ENCODE measurements at places on chromosomes 11 and 22.

DNA sequence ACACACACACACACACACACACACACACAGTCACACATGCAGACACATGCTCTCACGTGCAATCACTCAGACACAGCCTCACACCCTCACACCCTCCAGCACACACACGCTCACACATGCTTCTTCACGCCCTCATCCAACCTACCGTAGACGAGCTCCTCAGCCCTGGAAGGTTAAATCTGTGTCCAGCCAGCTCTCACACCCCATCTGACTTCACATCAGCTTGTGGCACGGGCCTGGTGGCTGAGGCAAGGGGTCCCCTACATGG, 1.3 kb upstream of the SCUBE1 start:
- DNase-seq = no peak

- no peak for DNase-seq
Observed at GRCh38 chr11:31806186-31806927, 4.8 kb downstream of the PAX6 start.

DNA sequence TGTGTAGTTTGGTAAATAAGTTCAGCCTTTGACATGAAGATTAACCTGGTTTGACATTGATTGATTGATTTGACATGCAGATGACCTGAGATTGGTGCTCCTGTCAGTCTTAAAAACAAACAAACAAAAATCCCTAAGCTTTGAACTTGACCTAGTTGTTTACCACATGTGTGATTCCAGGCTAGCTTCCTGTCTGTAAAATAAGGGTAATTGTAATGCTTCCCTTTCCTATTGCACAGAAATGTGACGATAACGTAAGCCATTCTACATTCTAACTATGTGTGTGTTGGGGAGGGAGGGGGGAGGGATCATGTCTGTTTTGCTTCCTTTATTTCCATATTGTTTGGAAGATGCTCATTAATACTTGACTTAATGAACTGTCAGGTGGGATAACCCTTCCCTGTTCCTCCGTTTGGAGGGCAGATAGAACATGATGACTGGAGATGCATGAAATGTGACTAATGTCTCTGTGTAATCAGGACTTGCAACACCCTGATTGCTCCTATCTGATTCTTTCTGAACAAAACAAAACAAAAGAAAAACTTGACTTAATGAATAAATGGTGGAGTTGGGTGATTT, 106.1 kb upstream of the CLMP start:
- DNase-seq = peak; percentile 50

GRCh38 chr22:40116496-40117200, 61.1 kb upstream of the TNRC6B start:
- DNase-seq = no peak

- DNase-seq = no peak
Observed at GRCh38 chr22:29988719-29989118, 91.5 kb upstream of the HORMAD2 start.

DNA sequence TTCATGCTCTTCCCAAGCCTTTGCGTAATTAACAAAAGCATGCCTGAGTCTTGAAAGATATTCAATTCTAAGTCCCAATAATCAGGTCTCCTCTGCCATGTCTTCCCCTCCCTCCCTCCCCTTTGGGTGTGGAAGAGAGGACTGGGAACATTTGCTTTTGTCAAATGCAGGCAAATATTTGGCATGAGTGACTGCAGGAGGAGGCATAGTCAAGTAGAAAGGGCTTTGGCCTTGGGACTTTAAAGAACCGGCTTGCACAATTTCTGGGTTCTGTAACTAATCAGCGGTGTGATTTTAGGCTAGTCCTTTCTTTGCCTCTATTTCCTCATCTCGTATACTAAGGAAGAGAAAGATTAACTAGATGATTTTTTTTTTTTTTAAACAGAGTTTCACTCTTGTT, 59.5 kb downstream of the SCN3B start:
- DNase-seq = no peak

- no peak for DNase-seq
Observed at GRCh38 chr22:33780531-33781136, 139.6 kb downstream of the LARGE1 start.

DNA sequence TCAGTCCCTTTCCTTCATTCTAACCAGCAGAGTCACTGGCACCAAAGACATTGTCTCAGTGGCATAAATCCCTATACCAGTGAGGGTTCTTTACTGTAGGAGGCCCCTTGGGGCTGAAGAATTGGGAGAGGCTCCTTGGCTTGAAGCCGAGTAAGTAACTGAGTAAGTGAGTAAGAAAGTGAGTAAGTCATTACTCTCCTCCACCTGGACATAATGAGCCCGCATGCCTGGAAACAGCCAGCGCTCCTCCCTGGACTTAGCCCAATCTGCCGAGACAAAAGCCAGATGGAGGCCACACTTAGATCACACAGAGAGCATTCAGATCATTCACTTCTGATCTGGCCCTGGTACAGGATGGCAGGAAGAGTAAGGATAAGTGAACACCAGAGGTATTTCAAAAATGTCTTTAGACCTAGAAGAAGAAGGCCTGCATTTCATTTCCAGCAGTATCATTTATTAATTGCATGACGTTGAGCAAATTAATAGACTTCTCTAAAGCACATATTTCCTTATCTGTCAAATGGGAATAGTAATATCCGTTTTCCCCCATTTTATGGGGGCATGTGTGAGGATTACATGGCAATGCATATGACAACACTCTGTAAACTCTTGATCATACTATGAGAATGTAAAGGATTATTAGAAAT, 8.2 kb upstream of the MICAL3 start:
- peak; percentile 64 for DNase-seq

- no peak for DNase-seq
Observed at GRCh38 chr22:21025763-21026755, 6.3 kb downstream of the SLC7A4 start.

DNA sequence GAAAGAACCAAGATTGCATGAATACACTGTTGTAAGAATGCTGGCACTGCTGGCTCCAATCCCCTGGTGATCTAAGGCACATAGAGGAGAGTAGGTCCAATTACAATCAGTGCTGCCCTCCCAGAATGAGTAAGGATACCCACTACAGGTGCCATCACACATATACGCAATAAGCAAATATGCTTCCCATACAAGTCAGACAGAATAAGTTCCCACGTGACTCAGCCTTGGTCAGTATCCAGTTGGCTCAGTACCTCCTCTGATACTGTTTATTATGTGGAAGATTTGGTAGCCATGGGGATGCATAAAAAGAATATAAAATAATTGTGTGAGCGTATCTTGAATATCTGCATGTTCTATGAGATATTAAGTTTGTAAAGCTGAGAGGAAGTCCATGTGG, 8.9 kb upstream of the OR2D3 start:
- peak; percentile 37 for DNase-seq

- peak; percentile 8 for DNase-seq
Observed at GRCh38 chr11:125376856-125377255, 119.2 kb downstream of the FEZ1 start.

GRCh38 chr11:67271205-67271540, 4.9 kb downstream of the GRK2 start:
- DNase-seq = no peak

GRCh38 chr11:67498544-67498972, 6.6 kb downstream of the PITPNM1 start:
- DNase-seq = no peak

GRCh38 chr11:125525303-125525702, 29.2 kb upstream of the FEZ1 start:
- DNase-seq = no peak

DNA sequence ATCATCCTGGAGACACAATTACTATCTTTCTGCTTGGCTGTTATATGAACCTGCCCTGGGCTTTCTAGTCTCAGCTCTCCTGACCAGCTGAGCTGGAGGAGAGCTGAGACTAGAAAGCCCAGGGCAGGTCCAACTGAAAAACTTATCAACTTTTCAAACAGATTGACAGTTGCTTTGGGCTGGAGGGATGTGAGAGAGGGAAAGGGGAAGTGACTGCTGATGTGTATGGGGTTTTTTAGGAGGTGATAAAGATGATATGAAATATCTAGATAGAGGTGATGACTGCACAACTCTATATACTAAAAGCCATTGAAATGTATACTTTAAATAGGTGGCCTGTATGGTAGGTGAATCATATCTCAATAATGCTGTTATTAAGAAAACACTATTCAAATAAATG, 60.2 kb upstream of the CHRM4 start:
- DNase-seq = no peak

- no peak for DNase-seq
Observed at GRCh38 chr22:32395107-32395506, 16.9 kb downstream of the RTCB start.

- DNase-seq = peak; percentile 16
Observed at GRCh38 chr11:114311946-114312345, 15.7 kb downstream of the NNMT start.

DNA sequence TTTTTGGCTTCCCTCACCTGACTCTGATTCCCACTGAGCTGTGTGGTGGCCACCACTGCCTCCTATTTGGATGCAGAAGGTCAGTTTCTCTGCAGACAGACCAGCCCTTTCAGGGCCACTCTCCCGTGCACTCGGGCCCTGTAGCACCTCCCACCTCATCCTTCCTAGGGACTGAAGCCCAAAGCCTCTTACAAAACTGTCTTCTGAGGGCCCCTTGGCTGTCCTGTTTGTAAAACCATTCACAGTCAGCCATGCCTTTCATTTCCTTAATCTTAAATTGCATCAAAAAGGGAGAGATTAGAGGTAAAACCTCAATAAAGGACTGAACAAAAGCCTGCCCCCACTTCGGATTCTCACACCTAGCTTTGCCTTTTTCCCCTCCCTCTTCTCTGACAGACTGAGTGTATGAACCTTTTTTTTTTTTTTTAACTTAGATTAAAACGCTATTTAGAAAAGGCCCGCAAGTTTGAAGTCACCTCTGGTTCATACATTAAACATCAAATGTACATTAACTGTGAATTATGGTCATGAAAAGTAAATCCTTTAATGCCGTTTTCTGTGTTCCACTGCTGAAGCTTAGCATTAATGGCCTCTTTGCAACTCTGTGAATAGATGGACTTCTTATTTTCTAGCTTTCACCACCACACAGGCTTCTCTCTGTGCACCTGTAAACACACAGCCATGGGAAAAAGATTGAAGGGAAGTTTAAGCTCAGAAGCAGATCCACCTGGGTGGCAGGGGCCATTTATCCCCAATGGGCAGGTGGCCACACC, 247.2 kb upstream of the CADM1 start:
- DNase-seq = no peak

GRCh38 chr11:34169686-34170085, 64.3 kb downstream of the NAT10 start:
- DNase-seq = no peak

DNA sequence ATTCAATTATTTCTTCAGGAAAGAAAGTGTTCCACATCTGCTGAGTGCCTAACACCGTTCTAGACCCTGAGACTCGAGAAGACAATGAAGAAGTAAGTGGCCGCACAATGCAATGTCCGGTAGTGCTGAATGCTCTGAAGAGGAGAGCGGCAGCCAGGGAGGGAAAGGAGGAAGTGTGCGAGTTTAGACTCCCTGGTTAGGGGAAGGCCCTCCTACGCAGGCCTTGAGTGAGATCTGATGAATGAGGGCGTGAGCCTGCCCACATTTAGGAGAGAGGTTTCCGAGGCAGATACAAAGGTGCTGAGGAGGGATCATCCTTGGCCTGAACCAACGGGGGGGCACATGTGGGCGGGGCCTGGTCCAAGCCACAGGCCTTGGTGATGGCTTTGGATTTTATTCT, 558.6 kb downstream of the NTM start:
- no peak for DNase-seq

DNA sequence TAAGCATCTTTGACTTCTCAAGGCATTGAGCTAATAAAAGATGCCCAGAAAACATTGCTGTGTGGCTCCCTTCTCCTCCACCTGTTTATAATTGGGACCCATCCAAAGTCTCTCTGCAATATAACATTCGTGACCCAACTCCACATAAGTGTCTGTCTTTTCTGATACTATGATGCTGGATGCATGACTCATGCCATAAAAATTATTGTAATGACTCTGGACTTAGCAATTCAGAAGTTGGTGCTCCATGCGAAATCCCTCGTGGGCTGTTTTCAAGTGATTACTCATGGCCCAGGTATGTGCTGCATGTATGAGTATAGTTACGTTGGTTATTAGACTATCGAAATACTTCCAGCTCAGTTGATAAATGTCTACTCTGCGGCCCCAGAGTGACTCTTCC, 11.7 kb downstream of the FJX1 start:
- peak; percentile 97 for DNase-seq

GRCh38 chr11:89346601-89347000, 144.6 kb downstream of the NOX4 start:
- DNase-seq = no peak

- DNase-seq = peak; percentile 39
Observed at GRCh38 chr11:57480409-57481137, 20.2 kb downstream of the RTN4RL2 start.

DNA sequence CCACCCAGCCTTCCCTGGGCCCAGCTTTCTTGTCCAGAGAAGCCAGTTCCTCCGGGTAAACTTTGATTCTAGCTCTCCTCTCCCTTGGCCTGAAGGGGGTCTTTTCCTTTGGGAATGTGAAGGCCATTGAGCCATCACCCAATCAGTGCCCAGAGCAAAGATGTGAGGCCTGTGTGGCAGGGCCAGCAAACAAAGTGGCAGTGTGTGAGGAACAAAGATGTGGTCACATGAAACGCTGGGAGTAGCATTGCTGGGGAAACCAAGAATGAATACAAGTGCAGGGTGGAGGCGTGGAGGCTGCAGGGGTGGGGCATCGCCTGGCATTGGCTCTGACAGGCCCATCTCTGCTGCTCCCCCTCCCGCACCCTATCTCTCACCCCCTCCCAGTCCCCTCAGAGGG, 91.9 kb upstream of the BID start:
- DNase-seq = no peak

DNA sequence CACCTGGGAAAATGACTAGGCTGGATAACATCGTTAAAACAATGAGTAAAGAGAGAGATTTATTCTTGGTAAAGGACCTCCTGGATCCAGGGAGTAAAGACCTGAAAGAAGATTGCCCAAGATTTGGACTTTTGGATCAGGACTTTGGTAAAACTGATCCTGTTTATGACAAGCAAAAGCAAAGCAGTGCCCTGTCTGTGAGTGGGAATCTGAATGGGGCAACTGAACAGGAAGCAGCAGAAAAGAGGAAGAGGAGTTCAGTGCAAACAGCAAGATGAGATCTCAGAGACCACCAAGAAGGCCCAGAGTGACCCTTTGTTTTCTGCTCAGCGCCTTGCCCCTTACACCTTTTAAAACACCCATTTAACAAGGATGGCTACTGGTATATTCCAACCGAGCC, 122.0 kb downstream of the VPREB1 start:
- no peak for DNase-seq

GRCh38 chr11:9351321-9351881, 33.1 kb upstream of the IPO7 start:
- DNase-seq = no peak

GRCh38 chr11:3873712-3874349, 18.4 kb downstream of the STIM1 start:
- DNase-seq = no peak

GRCh38 chr11:82403640-82404305, 329.9 kb downstream of the FAM181B start:
- no peak for DNase-seq

- DNase-seq = peak; percentile 58
Observed at GRCh38 chr11:108859510-108859909, 194.6 kb downstream of the DDX10 start.

GRCh38 chr11:76248210-76248609, 41.9 kb upstream of the WNT11 start:
- no peak for DNase-seq

GRCh38 chr11:12195768-12196167, 85.4 kb downstream of the MICAL2 start:
- no peak for DNase-seq

GRCh38 chr11:66413167-66413566, 7.7 kb upstream of the NPAS4 start:
- DNase-seq = no peak

Measured in astrocyte of the spinal cord (primary cell).